NCI-H2081 treated with DMSO at 0.1 percent for 48 hours (cell line): ENCODE measurements at places on chromosomes 11 and 22.

DNA sequence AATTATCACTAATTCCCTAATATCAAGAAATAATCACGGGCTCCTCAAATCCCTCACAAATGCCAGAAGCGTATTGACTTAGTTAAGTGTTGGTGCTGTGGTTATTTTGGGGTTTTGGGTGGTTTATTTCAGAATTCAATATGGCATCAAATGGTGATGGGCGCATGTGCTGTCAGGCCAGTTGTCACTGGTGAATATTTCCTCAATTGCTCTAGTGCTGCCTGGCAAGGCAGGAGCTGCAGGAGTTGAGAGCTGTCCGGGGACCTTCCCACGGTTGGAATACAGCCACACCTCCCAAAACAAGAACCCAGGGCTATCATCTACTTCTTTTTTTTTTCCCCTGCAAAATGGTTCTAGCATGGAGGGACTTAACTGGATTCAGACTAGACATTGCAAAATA, 10.3 kb downstream of the IGLL5 start:
- DNase-seq = no peak

DNA sequence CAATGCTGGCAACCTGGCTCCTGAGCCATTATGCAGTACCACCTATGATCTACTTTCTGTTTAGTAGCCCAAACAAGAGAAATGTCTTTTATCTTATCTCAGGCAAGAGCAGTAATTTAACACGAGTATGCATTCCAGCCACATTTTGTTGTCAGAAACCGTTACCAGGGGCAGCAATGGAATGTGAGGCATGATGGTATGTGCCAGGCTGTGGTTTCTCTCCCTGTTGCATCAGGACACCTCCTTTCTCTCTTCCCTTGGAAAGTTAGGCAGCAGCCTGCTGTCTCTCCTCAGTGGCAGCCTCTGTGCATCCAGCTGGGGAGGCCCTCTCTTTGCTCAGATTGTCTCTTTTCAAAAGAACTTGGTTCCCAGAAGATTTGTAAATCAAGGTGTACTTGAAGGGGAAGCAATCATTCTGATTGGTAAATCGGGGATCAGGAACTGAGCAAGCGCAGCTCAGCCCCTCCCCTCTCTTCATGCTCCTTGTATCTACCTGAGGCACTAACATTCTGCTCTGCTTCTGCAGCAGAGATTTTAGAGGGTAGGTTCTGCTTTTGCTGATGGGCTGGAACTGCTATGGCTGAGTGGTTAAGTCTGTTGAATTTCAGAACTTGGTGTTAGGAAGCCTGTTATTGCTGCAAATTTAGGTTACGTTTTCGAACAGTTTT, 229.2 kb downstream of the ADAMTS15 start:
- no peak for DNase-seq

GRCh38 chr22:39926753-39927152, 25.9 kb downstream of the GRAP2 start:
- DNase-seq = no peak

- no peak for DNase-seq
Observed at GRCh38 chr11:36131721-36132397, 157.4 kb downstream of the COMMD9 start.

- DNase-seq = no peak
Observed at GRCh38 chr22:38873469-38874411, 1.7 kb upstream of the CBX6 start.

- no peak for DNase-seq
Observed at GRCh38 chr11:104926771-104927611, 28.7 kb upstream of the CASP12 start.

- DNase-seq = no peak
Observed at GRCh38 chr22:28506150-28506535, 173.5 kb downstream of the TTC28 start.
